Midbrain (tissue), 1 donor: ENCODE measurements at places on chromosomes 2 and 18.

DNA sequence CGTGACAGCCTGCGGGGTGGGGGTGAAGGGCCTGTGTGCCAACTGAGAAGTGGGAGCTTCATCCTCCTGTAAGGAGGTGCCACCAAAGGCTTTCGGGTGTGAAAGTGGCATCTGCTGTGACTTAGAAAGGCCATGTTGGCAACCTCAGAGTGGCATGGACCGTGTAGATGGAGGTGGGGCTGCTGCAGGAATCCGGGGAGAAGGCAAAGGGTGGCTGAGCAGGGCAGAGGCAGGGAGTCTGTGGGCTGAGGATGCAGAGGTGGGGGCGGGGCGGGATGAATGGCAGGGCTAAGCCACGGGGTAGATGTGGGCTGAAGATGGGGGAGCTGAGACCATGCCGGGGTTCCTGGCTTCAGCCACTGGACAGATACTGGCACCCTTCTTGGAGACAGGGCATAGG is 28.2 kb downstream of the TOGARAM2 start:
- no peak for DNase-seq

DNA sequence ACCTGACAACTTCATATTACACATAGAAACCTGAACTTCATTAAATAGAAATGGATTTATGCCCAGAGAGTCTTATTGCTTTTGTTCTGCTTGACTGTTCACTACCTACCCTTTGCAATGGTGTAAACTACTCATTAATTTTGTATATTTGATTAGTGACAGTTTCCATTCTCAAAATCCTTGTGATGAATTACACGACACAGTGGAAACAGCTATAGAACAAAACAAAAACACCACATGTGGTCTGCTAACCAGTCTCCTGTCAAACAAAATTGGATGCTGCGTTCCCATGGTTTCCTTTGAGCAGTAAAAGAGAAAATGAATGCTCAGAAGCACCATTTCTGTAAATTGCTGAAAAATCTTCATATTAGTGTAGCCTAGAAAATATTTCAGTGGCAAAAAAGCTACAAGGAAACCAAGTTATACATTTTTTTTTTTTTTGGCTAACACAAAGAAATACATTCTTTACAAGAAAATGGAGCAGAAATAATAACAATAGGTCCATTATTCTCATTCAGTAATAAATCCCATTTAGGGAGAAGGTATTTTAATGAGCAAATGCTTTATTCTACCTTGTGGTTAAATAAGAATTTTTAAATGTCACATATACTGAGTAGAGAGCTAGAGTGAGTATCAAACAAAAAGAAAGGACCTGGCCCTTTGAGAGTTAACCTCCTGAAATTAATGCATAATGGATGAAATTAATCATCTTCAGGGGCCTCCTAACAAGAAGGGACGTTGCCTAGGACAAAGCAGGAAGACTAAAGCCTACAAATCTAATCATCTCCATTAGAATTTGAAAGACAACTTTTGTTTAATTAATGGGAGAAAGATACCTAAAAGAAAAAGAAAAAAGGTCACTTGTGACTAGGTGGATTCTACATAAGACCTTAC is 355.1 kb upstream of the ZC3H15 start:
- no peak for DNase-seq

DNA sequence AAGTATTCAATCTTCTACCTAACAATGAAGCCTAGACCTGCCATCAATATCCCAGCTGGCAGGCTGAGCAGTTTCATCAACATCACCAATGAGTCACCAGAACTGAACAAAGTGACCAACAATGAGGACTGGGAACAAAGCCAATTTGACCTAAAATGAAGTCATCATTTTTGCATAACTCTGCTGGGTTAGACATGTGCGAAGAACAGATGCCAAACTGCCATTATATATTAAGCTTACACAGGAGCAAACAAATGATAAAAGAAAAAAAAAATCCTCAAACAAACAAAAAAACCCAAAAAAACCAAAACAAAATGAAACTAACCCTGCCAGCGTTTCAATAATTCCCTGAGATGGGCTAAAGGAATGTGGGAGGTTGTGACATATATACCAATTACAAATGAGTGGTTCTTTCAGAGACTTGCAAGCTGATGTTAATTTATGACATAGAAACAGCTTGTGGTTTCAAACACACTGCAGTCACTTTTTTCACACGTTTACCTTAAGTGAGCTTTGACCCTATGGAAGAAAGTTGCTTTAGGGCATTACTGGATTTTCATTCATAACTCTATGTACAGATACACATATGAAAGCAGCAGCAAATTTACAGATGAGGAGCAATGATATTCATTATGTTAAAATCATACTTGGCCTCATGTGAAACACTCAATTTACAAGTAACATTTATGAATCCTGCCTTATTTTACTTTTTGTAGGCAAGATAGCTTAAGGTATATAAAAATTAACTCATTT is 56.9 kb upstream of the CCDC141 start:
- peak; percentile 77 for DNase-seq

GRCh38 chr2:109558076-109558882 is 55.5 kb downstream of the SEPTIN10 start:
- no peak for DNase-seq

- DNase-seq, result no peak
These were observed 215.1 kb upstream of the TRIB2 start for GRCh38 chr2:12501469-12502158.

DNA sequence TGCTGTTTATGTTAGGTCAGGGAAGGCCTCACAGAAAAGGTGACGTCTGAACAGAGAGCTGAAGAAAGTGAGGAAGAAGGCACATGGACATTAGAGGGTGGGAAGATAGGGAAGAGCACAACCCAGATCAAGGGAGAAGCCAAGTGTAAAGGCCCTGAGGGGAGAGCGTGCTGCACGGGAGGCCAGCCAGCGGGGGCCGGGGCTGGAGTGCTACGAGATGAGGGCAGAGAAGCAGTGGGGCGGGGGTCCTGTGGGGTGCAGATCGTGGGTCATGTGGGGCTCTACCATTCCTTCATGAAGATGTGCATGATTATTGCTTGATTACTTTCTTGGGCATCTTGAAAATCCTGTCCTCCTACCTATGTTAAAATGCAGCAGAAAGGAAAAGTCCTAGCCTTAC is 50.8 kb downstream of the PROC start:
- no peak for DNase-seq

- DNase-seq, result no peak
These were observed 48.8 kb downstream of the MCFD2 start for GRCh38 chr2:46866770-46867246.

DNA sequence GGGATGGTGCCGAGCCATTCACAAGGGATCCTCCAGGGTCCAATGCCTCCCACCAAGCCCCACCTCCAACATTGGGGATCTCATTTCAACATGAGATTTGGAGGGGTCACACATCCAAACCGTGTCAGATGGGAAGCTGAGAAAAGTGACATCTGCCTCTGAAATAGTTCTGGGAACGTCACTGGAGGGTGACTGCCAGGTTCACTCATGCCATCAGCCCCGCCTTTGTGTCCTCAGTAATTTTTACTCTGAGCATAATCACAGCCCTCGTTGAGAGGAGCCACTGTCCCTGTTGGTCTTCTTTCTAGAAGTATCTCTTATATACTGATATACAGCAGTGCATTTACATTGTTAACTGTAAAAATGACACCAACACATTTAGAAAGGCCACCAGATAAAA is 67.4 kb downstream of the KLHL29 start:
- no peak for DNase-seq

- DNase-seq, result no peak
These were observed 34.6 kb upstream of the DNER start for GRCh38 chr2:229748950-229749349.
